ENCODE measurements at places on chromosomes 5 and 9. TPM values are rescaled to one million over a fixed set of nuclear protein-coding genes. Genes with fewer than 3 reads are reported as not detected.
A peak's percentile ranks its signal among the peaks of the same experiment; 100 is the strongest.

ANKRD55 gene
- polyA plus RNA-seq: 1.0 TPM

C9orf43 gene
- polyA plus RNA-seq: 0.25 TPM

ATOSB gene
- polyA plus RNA-seq: 58.0 TPM

PAEP gene
- not detected for polyA plus RNA-seq

GRCh38 chr9:110078604-110079003 lies 129.4 kb downstream of the C9orf152 start:
- no peak overlapping the region for H3K27ac ChIP-seq
- H3K36me3 ChIP-seq: peaks cover 6% of the 10 kb centered on the region
- H3K4me3 ChIP-seq: no peak overlapping the region
- no peaks in the 10 kb centered on the region for H3K27me3 ChIP-seq
- H3K4me1 ChIP-seq: peaks cover 40% of the 10 kb centered on the region

GRCh38 chr5:75627801-75628200 lies 16.5 kb downstream of the ANKDD1B start:
- H3K36me3 ChIP-seq: no peaks in the 10 kb centered on the region
- no peak overlapping the region for H3K4me3 ChIP-seq
- H3K27me3 ChIP-seq: no peaks in the 10 kb centered on the region
- peaks cover 2% of the 10 kb centered on the region for H3K4me1 ChIP-seq

DNA sequence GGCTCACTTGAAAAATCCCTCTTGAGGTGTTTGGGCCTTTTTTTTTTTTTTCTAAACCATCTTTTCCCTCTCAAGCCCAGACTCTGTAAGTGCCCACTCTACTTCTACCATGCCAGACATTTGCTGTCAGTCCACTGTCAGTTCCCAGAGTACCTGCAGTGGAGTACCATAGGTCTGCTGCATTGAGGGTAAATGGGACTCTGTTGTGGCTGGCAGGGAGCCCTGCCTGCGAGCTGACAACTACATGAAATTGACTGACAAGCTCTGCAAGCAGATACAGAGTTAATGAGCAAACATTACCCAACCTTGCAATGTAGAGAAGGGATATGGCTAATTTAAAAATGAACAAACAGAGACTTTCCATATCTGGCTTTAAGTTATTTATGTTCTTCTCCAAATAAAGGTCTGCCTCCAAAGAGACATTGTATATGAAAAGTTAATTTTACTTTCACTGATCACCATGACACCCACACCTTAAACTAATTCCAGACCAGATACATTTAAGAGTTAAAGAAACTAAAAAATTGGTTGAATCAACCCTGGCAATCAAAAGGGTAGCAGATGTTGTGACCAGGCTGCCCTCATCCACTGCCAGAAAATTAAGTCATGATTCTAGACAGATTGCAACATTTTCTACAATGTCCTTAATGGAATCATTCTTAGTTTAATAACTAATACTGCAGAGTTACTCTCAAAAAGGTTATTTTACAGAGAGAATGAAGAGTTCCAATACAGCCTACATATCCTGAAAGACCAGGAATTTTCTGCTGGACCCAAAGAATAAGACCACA lies 100.4 kb upstream of the PAM start:
- H3K4me3 ChIP-seq: no peak overlapping the region
- DNase-seq: no peak
- no peaks in the 10 kb centered on the region for H3K4me1 ChIP-seq
- H3K27me3 ChIP-seq: peaks cover 18% of the 10 kb centered on the region

- H3K27ac ChIP-seq: peak overlapping the region; percentile 16
- no peak overlapping the region for H3K4me3 ChIP-seq
- peaks cover 31% of the 10 kb centered on the region for H3K4me1 ChIP-seq
- H3K27me3 ChIP-seq: no peaks in the 10 kb centered on the region
- peaks cover 2% of the 10 kb centered on the region for H3K36me3 ChIP-seq
Measured at GRCh38 chr5:172903790-172904189, 55.4 kb upstream of the RPL26L1 start.

GRCh38 chr9:134175808-134176598 lies 11.6 kb upstream of the RNU6ATAC start:
- no peak for DNase-seq
- H3K27me3 ChIP-seq: peaks cover 3% of the 10 kb centered on the region
- H3K4me1 ChIP-seq: no peaks in the 10 kb centered on the region
- H3K4me3 ChIP-seq: no peak overlapping the region
- H3K27ac ChIP-seq: no peak overlapping the region

- no peak overlapping the region for H3K27ac ChIP-seq
- H3K27me3 ChIP-seq: peaks cover 21% of the 10 kb centered on the region
- DNase-seq: peak; percentile 48
- no peak overlapping the region for H3K4me3 ChIP-seq
- no peaks in the 10 kb centered on the region for H3K36me3 ChIP-seq
Measured at GRCh38 chr9:89576404-89576839, 28.4 kb upstream of the GADD45G start.
